ENCODE measurements at places on chromosomes 11 and 22.

DNA sequence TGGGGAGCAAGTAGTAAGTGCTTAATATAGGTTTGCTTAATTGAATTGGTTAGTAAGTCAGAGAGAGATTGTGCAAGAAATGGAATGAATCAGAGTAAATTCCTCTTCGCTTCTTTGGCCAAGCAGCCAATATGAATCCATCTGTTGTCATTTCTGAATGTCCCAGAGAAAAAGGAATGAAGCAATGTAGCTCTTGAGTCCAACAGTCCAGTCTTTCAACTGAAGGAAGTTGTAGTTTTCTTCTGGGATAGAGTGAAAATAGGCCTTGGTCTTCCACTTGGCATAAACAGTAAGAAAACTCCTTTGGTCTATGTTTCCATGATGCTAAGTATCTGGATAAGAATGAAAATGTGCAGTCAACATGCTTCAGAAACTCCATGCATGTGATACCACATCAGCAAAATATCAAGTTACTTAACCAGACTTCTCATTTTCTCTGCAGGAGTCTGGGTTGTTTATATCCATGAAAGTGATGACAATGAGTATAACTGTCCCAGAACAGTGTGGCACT, 1.8 kb upstream of the FIBIN start:
- no peak for DNase-seq

DNA sequence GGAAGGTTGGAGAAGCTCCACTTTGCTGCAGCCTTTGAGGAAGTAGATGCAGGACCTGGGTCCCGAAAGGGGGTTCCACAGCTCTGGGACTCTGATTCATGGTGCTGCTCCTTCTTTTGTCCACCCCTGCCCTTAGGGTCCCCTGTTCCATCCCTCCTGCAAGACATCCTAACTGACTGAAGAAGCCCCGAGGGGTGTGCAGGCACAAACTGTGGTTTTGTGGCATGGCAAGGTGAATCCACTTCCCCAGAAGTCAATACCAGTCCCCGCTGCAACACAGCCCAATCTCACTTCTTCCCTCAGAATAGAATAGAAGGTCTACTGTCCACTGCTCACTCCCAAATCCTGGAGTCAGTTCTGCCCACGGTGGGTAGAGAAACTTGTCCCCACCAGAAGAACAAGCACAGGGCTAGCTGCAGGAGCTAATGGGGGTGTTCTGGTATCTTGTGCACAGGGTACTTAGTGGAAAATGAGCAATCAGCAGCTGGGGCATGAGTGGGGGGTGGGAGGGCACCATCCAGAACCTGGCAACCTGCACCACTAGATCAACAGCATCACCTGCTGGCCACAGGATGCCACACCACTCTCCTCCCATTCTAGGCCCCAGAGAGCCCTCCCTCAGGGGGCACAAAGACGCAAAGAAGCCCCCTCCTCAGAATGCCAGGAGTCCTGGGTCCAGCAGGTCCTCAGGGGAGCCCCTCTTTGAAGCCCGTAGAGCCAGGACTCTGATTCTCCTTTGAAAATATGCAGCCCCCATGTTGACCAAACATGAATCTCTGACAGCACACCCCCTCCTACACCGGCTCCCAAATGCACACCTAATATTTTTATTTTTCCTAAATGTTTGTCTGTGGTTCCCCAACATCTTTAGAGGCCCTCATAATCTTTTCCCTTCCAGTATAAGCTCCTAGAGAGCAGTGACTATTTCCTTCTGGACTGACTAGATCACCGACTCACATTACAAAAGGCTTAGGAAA, 14.1 kb downstream of the SPATA19 start:
- no peak for DNase-seq

- DNase-seq, result no peak
These were observed 15.1 kb upstream of the SLC3A2 start for GRCh38 chr11:62865635-62866034.

GRCh38 chr22:46050451-46050845, 73.5 kb upstream of the WNT7B start:
- DNase-seq, result no peak

DNA sequence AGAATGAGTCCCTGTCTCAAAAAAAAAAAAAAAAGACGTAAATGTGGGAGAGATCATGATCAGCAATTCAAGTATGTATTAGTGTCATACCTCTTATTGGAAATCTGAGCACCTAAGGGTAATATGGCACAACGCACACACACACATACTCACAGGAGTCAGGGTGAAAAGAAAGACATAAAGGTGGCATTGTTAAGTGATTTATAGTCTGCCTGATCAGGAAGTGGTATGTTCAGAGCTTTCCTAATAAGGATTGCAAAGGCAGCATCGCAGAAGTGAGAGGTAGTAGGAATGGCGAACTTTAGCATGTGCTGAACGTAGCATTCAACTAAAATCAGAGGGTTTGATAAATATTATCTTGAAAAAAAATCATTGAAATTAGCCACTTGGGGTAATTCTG, 854.3 kb downstream of the METTL15 start:
- DNase-seq, result no peak
